ENCODE measurements at places on chromosomes 7 and 10.

DNA sequence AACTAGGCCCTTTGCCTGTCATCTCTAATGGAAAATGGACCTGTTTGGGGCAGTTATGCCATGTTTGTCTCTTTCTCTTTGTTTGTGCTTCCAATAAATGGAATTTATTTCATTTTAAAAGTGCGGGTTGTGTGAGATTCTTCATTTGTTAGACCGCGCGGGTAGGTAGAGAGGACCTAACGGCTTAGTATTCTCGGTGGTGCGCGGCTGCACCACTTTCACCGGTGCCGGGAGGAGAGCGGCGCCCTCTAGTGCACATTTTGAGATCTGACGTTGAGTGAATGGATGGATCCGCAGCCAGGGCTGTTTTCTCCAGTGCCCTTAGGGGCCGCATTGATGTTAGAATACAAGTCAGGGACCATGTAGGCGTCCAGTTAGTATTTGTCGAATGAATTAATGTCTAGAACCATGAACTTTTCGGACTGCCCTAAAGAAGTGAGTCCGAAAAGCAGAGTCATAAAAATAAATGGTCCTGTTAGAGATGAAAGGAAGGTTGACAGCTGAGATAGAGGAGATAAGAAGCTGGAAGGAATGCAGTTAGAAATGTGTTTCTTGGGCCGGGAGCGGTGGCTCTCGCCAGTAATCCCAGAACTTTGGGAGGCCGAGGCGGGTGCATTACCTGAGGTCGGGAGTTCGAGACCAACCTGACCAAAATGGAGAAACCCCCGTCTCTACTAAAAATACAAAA lies 29.3 kb upstream of the GIMAP8 start:
- ATAC-seq = peak; percentile 93

GRCh38 chr7:121953601-121954000 lies 80.6 kb downstream of the PTPRZ1 start:
- no peak for ATAC-seq

DNA sequence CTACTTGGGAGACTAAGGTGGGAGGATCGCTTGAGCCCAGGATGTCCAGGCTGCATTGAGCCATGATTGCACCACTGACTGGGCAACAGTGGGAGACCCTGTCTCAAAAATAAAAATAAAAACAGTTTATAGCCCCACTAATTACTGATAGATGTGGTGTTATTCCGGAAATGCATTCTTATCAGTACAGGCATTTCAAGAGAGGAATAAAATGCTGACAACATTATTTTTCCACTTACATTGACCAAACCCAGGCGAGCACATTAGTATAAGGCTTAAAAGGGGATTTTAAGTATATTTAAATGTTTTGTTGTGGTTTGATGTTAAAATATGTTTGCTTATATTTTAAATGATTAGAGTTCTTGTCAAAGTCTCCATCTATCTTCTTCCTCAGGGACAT lies 359.5 kb downstream of the PLXDC2 start:
- ATAC-seq = no peak

DNA sequence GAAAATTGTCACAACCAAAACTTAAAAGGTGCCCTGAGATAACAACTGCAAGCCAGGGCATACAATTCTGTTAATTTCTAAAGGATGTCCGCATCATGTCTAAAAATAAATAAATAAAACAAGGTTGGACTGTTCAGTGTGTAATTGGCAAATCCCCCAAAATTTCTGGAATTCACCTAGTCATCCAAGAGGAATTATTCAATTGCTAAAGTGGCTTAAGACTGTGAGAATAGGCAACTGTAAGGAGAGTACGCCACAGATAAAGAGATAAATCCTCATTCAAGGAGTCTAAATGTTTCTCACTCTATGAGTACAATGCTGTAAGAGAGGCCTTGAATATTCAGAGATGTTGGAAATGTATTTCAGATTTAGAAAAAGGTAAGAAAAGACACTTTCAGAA lies 37.2 kb downstream of the PIK3AP1 start:
- no peak for ATAC-seq

GRCh38 chr10:4717670-4718069 lies 108.3 kb upstream of the AKR1E2 start:
- ATAC-seq = no peak

- peak; percentile 41 for ATAC-seq
Measured at GRCh38 chr10:31961277-31962074, 32.8 kb upstream of the ARHGAP12 start.

DNA sequence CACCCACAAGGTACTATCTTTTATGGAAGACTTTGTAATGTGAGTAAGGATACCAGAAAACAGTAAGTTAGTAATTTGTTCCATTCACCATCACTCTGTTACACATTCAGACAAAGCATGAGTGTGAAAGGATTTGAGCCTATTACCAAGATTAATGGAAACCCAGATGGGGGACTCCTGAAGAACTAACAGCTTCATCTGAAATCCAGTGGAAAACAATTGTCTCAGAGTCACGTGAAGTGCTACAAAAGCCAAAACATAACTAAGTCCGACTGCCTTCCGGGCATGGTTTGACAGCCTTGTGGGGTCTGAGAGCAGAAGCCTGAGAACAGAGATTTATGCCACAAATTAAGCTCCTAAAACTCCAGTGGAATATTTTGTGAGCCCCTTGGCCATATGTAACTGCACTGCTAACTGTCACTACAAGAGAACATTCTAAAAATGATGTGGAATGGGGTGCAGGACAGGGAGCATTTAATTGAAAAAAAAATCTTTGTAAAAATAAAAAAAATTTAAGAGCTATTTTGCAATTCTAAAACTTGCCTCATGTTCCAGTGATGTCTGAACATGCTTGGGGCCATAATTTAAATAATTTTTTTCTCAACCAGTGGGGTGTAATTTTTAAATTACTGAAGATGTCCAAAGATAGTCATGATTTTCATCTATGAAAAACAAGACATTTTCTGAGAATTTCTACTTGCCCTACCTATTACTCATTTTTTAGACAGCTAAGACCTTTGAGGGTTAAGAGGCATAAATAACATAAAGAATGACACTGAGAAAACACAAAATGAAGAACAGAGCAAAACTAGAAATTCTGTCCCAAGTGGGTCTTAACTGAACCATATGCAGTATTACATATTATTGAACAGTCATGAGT lies 555.0 kb downstream of the INHBA start:
- no peak for ATAC-seq

- no peak for ATAC-seq
Measured at GRCh38 chr10:106608066-106608465, 556.4 kb downstream of the SORCS1 start.

- peak; percentile 24 for ATAC-seq
Measured at GRCh38 chr7:157516911-157517781, 180.3 kb downstream of the DNAJB6 start.

DNA sequence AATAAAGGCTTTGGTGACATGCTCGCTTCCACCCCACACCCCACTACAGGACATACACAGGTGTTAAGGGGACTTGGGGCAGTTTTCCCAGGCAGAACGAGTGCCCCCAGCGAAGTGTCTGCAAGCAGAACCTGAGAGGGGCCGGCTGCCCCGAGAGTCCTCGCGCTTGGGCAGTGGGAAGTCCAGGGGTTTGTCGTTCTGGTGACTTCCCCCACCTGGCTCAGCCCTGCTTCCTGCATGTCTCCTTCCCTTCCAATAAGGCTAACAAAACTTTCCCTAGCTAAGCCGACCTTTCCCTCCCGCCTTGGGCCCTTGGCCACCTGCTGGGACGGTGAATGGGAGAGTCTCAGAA lies 916 bp downstream of the VWA2 start:
- no peak for ATAC-seq

DNA sequence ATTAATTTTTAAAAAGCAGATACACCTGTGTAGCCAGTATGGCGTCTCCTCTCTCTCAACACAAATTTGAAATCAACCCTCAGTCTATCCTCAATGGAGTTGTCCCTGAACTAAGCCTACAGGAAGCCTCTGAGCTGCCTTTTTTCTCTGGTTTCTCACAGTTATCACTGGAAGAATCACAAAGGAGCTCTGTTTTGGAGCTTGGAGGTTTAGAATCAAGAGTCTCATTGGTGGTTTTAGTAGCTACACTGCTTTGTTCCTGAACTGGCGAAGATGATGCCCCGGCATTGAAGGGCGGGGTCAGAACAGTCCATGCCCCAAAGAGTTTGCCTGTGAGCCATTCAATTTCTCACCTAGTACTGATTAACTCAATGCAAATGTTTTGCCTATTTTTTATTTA lies 16.1 kb upstream of the BTRC start:
- ATAC-seq = no peak

DNA sequence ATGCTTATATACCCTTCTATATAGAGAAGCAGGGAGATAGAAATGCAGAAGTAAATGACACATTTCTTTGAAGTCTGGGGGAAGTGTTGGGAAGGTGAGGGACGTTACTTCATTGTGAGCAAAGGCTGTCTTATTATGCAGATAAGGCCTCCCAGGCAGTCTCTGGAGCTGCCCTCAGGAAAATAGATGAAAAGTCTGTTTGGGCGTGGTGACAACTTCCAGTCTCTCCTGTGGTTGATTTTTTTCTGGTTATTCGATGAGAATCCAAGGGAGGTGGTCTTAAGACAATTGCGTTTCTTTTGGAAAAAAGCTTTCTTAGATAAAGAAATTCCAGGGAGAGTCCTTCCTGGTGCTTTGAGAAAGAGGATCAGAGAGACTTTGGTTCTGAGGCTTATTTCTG lies 84.0 kb downstream of the NEUROD6 start:
- ATAC-seq = no peak

All from gastroesophageal sphincter (tissue), 4 donors.